ENCODE measurements at places on chromosomes 16 and 17. TPM values are rescaled to one million over a fixed set of nuclear protein-coding genes. Genes with fewer than 3 reads are reported as not detected.

TK1 gene
- 63.7 TPM for total RNA-seq

SMPD3 gene
- 0.10 TPM for total RNA-seq

C1QTNF1 gene
- 2.9 TPM for total RNA-seq

CETP gene
- total RNA-seq = 0.65 TPM

PERCC1 gene
- 0.19 TPM for total RNA-seq

PIRT gene
- total RNA-seq = not detected
